D721Med (cell line): ENCODE measurements at places on chromosomes 6 and 20.

- DNase-seq: no peak
These were observed 26.9 kb downstream of the CFAP61 start for GRCh38 chr20:20079102-20079784.

DNA sequence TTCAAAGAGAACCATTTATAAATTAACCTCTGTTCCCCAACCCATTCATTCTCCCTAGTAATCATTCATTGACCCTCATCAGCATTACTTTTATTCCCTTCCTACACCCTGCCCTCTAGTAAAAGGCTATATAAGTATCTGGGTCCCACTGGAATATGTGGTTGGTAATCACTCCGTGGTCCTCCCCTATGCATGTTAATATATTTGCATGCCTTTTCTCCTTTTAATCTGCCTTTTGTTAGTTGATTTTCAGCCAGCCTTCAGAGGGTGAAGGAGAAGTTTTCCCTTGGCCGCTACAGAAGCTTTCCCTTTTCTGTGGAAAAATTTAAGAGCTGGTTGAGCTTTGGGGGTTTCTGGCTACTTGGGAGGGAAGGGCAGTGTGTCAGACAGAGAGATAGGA lies 585.6 kb downstream of the UTRN start:
- no peak for DNase-seq

DNA sequence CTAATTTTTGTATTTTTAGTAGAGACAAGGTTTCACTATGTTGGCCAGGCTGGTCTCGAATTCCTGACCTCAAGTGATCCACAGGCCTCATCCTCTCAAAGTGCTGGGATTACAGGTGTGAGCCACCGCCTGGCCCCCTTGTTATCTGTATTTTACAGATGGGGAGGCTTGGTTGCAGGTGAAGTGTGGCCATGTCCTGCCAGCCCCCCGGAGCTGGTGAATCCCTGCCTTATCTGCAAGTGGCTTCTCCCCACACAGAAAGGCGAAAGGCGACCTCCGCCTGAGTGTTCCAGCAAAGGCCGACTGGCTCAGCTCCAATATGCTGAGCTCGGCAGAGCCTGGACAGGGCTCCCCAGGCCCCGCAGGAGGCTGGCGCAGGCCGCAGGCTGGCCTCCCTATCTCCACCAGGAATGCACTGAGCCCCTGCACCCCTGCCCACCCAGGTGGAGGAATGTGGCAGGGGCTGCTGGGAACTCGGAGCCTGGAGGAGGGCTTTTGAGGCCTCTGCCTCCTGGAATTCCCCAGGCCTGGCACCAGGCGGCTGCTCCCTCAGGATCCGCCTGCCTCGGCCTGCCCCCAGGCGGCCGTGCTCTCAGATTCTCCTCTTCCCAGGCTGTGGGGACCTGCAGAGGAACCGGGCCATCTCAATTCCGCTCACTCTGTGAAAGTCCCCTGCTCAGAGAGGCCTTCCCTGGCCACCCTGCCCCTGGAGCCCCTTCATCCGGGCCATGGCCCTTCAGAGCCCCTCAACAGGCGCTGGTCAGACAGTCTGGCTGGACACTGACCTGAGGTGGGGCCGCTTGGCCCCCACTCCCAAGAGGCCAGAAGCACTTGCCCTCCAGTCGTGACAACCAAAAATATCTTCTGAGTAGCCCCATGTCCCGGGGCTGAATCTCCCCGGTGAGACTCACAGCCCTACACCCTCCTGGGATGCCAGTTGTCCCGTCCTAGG lies 9.3 kb upstream of the LAMA5 start:
- DNase-seq: no peak

DNA sequence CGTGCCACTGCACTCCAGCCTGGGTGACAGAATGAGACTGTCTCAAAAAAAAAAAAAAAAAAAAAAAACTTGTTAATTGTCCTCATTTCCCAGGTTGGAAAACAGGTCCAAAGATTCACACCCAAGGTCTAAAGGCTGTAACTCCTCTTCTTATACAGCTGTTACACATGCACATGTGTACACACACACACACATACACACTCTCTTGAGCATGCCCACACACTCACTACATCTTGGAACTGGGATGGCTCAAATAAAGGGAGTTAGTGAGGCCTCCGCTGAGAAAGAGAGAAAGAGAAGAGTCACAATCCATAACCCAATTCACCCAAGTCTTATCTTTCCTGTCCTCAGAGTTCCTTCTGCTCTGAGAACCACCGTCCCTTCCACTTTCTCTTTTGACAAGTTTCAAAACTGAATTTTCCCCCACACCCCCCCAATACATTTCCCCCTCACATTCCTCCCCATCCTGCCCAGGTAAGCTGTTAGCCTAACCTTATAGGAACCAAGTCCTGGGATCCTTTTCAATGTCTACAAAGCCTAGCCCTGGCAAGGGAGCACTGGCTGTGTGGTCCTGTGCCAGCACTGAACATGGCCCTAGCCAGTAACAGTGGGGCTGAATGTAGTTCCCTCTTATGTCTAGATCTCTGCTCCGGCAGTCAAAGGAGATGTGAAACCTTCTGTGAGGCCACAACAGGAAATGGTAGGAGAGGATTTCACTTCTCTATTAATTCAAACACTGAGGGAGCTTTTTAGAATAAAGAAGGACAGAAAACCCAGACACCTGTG lies 3.2 kb upstream of the HLA-DMB start:
- no peak for DNase-seq

- DNase-seq: no peak
These were observed 1.5 kb upstream of the SLC26A8 start for GRCh38 chr6:36025932-36026327.
